Bronchial smooth muscle cell (primary cell): ENCODE measurements at places on chromosomes 12 and 14. TPM values are rescaled to one million over a fixed set of nuclear protein-coding genes. Genes with fewer than 3 reads are reported as not detected.

ATL1 gene
- total RNA-seq, result 7.3 and 8.3 TPM in 2 replicates

CCDC196 gene
- not detected in 2 replicates for total RNA-seq

LRRC10 gene
- not detected in 2 replicates for total RNA-seq

KERA gene
- not detected in 2 replicates for total RNA-seq

NABP2 gene
- 26.0 and 27.6 TPM in 2 replicates for total RNA-seq

PITPNM2 gene
- total RNA-seq, result 7.3 and 10.2 TPM in 2 replicates

TRHDE gene
- total RNA-seq, result 16.2 and 20.2 TPM in 2 replicates

KCNK10 gene
- not detected in 2 replicates for total RNA-seq

PTCSC3 gene
- not detected in 2 replicates for total RNA-seq

CLEC12A gene
- total RNA-seq, result not detected in 2 replicates

SLC7A7 gene
- total RNA-seq, result 2.5 and 5.7 TPM in 2 replicates

SYCP3 gene
- under 0.01 and 0.34 TPM in 2 replicates for total RNA-seq

OTOGL gene
- total RNA-seq, result 0.16 and 0.43 TPM in 2 replicates

KRT71 gene
- not detected in 2 replicates for total RNA-seq

STAB2 gene
- total RNA-seq, result under 0.01 TPM in 1 of 2 replicates, not detected in the other

PAX9 gene
- total RNA-seq, result under 0.01 TPM in 2 replicates

GPX2 gene
- total RNA-seq, result not detected in 2 replicates

LPAR5 gene
- total RNA-seq, result not detected in 2 replicates

SLC48A1 gene
- 6.9 and 12.6 TPM in 2 replicates for total RNA-seq

UBE2N gene
- 53.0 and 71.0 TPM in 2 replicates for total RNA-seq

HRK gene
- total RNA-seq, result under 0.01 TPM in 1 of 2 replicates, not detected in the other

FAM90A1 gene
- total RNA-seq, result not detected in 2 replicates

LTBR gene
- 40.0 and 40.4 TPM in 2 replicates for total RNA-seq

PCED1B gene
- total RNA-seq, result under 0.01 TPM in 1 of 2 replicates, not detected in the other

CMA1 gene
- total RNA-seq, result not detected in 2 replicates

CCDC198 gene
- total RNA-seq, result not detected in 2 replicates

KIF5A gene
- total RNA-seq, result 0.47 and 0.60 TPM in 2 replicates

RERG gene
- not detected in 2 replicates for total RNA-seq

KRT74 gene
- total RNA-seq, result not detected in 2 replicates

GLRX5 gene
- 21.7 and 28.8 TPM in 2 replicates for total RNA-seq

LMNTD1 gene
- 0.32 TPM in 1 of 2 replicates, not detected in the other for total RNA-seq

FGF6 gene
- not detected in 2 replicates for total RNA-seq

PLA2G1B gene
- 0.17 TPM in 1 of 2 replicates, not detected in the other for total RNA-seq

P2RX2 gene
- 0.16 and 0.26 TPM in 2 replicates for total RNA-seq

TMEM121 gene
- 6.6 and 10.1 TPM in 2 replicates for total RNA-seq

PAH gene
- not detected in 2 replicates for total RNA-seq

OR10P1 gene
- not detected in 2 replicates for total RNA-seq

SLC5A8 gene
- total RNA-seq, result not detected in 2 replicates

TSPAN19 gene
- total RNA-seq, result under 0.01 and 0.16 TPM in 2 replicates

PRKD1 gene
- total RNA-seq, result 8.4 and 9.5 TPM in 2 replicates
